T-helper 1 cell (primary cell): ENCODE measurements at places on chromosomes 6 and 20.

GRCh38 chr20:34328928-34329677 is 25.9 kb upstream of the AHCY start:
- DNase-seq: no peak

DNA sequence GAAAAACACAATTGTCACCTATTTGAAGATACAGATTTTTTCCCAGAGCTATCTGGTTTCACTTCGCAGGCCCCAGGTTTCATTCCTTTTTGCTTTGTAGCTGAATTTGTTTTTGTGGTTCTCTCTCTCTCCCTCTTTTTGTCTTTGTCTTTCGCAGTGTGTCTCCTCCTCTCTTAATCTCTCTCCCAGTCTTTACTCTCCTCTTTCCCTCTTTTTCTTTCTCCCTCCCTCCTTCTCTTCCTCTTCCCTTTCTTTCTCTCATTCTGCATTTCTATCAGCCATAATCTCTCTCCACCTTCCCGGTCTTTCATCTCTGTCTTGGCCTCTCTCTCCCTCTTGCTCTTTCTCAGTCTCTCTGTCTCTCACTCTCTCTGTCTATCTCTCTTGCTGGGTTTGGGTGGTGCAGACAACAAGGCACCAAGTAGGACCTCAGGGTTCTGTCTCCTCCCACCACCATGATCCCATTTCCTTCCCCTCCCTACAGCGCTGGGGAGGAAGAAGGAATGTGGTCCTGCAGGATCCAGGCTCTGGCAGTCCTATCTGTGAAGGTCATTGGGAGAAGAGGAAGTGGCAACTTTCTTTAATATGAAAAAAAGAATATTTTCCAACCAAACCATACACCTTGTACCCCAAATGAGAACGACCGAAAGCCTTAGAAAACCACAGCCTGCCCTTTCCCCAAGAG is 63.2 kb downstream of the BANF2 start:
- no peak for DNase-seq

DNA sequence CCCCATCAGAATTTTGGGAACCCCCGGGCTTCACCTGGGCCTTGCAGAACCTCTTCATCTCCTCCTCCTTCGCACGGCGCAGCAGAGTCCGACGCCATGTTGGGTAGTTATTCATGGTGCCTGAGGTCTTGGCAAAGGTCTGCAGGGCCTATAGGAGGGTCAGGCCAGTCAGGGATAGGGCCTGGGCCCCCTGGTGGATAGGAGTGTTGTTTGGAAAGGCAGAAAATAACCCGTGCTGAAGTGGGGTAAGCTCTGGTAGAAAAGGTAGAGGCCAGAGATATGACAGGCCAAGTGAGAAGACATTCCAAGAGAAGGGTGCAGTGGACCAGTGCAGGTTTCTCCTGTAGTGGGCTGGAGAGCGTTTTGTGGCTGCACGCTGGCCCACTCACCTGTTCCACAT is 4.9 kb downstream of the SMPD2 start:
- no peak for DNase-seq

GRCh38 chr20:16904751-16905150 is 156.6 kb downstream of the OTOR start:
- no peak for DNase-seq

DNA sequence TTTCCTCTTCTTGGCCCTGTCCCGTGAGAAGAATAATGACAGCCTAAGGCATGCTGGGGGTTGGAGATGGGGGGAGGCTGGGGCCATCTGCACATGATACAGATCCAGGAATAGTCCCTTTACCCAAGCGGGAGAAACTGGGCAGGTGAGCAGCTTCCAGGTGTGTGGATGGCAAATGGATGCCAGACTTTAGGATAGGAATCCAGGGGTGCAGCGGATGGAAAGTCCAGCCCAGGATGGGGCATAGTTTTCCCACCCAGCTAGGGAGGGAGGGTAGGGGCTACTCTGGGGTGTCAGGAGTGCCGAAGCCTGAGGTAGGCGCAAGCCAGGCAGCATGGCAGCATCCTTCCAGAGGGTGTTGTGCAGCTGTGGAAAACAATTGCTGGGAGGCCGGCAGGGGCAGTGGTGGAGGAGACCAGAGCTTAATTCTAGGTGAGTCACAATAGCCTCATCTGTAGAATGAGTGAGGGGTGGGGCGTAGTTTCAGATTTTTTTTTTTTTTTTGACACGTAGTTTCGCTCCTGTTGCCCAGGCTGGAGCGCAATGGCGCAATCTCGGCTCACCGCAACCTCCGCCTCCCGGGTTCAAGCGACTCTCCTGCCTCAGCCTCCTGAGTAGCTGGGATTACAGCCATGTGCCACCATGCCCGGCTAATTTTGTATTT is 15.4 kb upstream of the FAM110A start:
- no peak for DNase-seq

GRCh38 chr20:36754656-36755222 is 8.8 kb upstream of the NDRG3 start:
- DNase-seq: peak; percentile 13
